CD4-positive, alpha-beta T cell (primary cell): ENCODE measurements at places on chromosomes 5 and 9. TPM values are rescaled to one million over a fixed set of nuclear protein-coding genes. Genes with fewer than 3 reads are reported as not detected.
A peak's percentile ranks its signal among the peaks of the same experiment; 100 is the strongest.

DNA sequence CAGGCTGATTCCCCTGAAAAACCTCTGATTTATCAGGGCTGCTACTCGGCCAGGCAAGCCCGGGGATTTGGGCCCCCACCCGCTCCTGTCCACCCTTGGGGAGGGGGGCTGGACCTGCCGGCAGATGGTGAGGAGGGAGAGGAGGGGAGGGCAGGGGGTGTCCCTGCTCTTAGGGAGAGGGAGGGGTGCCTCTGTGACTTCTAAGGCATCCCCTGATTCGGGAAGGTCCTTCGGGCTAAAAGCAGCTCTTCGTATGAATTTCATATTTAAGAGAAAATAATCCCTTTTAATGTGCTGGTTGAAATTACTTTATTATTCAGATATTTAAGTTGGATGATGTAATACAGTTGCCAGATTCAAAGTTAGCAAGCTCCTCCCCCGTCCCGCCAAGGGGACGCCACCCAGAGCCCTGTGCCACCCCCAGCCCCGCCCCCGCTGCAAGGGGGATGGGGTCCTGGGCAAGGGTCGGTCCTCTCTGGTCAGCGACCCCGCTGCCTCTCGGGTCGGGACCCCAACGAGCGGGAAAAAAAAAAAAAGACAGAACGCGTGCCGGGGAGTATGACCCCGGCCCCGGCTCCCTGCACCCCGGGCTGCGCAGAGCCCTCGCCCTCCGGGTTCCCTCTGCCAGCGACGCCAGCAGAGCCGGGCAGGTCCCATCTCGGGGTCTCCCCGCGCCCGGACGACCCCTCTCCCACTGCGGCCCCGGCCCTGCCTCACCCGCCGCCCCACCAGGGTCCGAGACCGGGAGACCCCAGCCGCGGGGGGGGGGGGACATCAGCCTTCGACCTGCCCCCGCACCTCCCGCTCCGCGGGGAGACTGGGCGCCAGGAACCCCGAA lies 12.4 kb downstream of the LHX3 start:
- H3K4me3 ChIP-seq = no peak overlapping the region
- DNase-seq = no peak
- no peaks in the 10 kb centered on the region for H3K4me1 ChIP-seq
- H3K27me3 ChIP-seq = peaks cover 57% of the 10 kb centered on the region

DNA sequence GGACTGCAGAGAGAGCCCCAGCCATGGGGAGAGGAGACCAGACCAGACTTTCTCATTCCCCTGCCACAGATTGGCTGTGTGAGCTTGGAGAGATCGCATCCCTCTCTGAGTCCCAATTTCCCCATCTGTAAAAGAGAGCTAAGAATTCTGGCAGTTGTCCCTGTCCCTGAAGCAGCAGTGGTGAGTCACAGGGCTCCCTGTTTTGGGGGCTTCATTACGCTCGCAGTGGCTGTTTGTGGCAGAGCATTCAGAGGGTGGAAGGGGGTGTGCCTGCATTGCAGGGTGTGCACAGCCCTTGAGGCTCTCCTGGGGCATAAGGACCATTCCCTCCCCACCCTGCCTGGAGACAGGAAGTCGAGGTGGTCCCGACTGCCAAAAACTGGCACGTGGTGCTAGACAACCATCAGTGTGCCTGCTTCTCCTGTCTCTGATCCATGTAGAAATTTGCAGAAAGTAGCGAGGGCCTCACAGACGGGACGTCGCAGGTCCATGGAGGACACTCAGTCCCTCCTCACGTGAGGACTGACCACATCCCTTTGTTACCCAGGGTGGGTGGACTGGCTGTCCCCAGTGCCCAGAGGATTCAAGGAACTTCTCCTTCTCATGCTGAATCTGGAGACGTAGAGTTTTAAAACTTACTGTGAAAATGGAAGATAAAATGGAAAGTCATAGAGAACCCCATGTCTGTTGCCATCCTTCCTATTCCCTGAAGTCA lies 35.3 kb downstream of the HRH2 start:
- H3K36me3 ChIP-seq = peaks cover 12% of the 10 kb centered on the region
- H3K27ac ChIP-seq = no peak overlapping the region
- DNase-seq = no peak
- H3K27me3 ChIP-seq = no peaks in the 10 kb centered on the region

DNA sequence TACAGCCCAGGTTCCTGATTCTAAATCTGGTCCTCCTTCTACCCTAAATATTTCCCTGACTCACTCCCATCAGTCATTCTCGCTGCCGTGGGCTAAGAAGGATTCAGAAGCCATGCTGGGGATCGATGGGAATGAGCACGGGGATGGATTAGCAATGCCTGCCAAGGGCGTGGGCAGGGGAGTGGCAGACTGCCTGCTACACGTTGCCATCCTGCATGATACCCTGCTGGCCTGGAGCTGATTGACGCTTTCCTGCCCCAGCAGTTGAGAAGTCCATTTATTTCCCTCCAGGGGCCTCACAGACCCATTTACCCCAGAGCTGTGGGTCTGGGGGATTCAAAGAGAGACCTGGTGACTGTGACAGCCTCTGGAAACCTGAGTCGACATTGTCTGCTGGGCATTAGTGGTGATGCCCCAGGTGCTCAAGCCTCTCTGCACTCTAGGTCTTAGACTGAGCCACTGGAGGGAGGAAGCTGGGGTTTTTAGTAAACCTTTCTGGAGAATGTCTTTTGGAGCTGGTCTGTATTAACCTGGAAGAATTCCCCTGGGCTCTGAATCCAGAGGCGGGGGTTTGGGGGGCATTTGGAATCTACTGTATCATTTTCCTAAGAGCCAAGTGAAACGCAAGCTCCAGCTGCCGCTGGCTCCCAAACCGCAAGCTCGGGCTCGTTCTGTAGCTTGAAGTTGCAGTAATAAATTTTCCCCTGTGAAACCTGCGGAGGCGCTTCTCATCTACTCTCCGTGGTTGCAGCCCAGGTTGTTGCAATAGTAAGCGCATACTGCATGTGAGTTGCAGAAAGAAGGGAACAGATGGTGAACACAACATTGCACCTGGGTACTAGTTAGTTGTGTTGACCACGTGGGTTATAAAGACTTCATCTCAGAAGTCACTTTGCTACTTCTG lies 76.3 kb upstream of the RAPGEF1 start:
- H3K27ac ChIP-seq = no peak overlapping the region
- no peak for DNase-seq
- no peaks in the 10 kb centered on the region for H3K36me3 ChIP-seq
- H3K4me1 ChIP-seq = no peaks in the 10 kb centered on the region

DNA sequence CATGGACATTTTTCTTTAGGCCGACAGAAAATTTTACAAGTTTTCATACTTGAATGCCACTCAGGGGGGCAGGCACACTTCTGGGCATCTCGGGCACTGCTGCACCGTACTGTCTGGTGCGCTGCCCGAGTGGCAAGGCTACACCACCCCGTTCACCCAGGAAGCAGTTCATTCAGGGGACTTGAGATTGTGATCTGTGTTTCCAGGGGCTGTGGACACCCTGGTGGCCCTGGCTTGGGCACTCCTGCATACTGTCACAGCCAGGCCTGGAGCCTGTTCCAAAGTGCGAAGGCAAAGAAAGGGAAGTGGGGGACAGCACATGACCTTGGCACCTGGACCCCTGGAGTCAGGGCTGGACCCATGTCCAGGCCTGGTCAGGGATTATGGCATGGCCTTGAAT lies 197.6 kb downstream of the PAX5 start:
- H3K36me3 ChIP-seq = no peaks in the 10 kb centered on the region
- H3K4me1 ChIP-seq = no peaks in the 10 kb centered on the region
- DNase-seq = no peak
- no peak overlapping the region for H3K27ac ChIP-seq

DNA sequence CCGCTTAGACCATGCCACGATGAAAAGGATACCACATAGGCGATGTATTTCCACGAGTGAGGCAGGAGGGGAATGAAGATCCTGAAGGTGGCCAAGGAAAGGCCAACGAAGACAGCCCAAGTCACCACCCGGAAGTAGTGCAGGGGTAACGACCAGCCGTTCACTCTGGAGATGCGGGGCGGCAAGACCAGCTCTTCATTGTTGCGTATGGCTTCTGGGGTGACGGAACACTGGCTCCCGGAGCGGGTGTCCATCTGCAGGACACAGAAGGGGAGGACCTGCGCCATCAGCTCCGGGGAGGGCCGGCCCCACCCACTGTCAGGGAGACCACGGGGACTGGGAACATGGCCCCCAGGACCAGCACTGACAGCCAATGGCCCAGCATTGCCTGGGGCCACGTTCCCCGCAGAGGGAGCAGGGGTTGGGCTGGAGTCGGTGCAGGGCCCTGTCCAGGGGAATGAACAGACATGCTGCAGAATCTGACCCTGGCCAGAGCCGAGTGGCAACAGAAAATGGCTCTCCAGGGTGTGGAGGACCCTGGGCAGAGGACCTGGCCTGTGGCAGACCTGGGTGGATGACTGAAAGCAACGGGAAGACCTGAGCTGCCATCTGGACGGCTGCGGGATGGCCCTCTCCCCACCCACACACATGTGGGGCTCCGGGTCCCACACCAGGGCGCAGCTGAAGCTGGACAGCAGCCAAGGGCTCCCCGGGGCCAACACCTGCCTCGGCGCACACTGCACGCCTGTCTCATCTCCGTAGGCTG lies 17.7 kb downstream of the ZDHHC11B start:
- H3K4me3 ChIP-seq = no peak overlapping the region
- H3K27ac ChIP-seq = no peak overlapping the region
- H3K27me3 ChIP-seq = no peaks in the 10 kb centered on the region
- no peaks in the 10 kb centered on the region for H3K4me1 ChIP-seq

- peaks cover 36% of the 10 kb centered on the region for H3K4me1 ChIP-seq
- peaks cover 67% of the 10 kb centered on the region for H3K27me3 ChIP-seq
- peak overlapping the region; percentile 17 for H3K4me3 ChIP-seq
- DNase-seq = no peak
- H3K27ac ChIP-seq = no peak overlapping the region
- H3K36me3 ChIP-seq = no peaks in the 10 kb centered on the region
Measured at GRCh38 chr5:93571114-93571949, 9.7 kb downstream of the NR2F1-AS1 start.

The NEURL1B gene
- 0.08 TPM for total RNA-seq

DNA sequence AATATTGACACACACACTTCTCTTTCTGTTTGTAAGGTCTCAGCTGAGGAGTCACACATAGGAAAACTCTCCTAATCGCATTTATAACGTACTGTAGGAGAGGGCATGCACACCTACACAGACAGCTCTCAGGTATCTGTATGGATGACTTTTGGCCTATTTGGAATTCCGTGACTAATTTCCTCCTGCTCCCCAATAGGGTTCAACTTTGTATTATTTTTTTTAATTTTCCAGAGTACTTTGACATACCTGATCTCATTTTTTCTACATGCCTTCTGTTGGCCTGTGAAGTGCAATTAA lies 195.9 kb downstream of the ARHGAP26 start:
- H3K4me3 ChIP-seq = no peak overlapping the region
- H3K36me3 ChIP-seq = no peaks in the 10 kb centered on the region
- no peak for DNase-seq
- H3K27me3 ChIP-seq = no peaks in the 10 kb centered on the region

The GPX8 gene
- not detected for total RNA-seq

The OR1J2 gene
- total RNA-seq = not detected

The PCDHB14 gene
- total RNA-seq = not detected

The DNAI1 gene
- total RNA-seq = not detected

DNA sequence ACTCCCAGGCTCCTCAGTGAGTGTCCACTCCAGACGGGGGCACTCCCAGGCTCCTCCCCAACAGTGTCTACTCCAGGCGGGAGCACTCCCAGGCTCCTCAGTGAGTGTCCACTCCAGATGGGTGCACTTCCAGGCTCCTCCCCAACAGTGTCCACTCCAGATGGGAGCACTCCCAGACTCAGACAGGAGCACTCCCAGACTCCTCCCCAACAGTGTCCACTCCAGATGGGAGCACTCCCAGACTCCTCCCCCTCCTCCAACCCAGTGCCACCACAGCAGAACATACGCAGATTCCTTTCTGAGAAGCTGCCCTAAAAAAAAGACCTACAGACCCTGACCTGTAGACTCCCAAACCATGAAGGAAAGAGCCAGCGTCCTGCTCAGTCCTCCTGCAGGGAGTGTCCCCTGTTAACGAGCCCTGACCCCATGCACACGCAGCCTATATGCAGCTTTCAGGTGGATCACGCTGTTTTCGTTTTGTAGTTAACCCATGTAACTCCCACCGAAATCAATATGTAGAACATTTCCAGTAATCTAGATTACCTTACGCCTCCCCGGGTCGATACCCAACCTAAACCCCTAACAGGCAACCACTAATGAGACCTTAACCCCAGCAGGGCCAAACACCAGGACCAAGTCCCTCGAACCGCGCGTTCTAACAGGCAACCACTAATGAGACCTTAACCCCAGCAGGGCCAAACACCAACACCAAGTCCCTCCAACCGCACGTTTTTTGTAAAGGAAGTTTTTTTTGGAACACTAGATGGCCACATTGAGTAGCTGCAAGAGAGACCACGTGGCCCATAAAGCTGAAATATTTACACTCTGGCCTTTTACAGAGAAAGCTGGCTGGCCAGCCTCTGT lies 15.7 kb downstream of the PNPLA7 start:
- no peak overlapping the region for H3K27ac ChIP-seq

DNA sequence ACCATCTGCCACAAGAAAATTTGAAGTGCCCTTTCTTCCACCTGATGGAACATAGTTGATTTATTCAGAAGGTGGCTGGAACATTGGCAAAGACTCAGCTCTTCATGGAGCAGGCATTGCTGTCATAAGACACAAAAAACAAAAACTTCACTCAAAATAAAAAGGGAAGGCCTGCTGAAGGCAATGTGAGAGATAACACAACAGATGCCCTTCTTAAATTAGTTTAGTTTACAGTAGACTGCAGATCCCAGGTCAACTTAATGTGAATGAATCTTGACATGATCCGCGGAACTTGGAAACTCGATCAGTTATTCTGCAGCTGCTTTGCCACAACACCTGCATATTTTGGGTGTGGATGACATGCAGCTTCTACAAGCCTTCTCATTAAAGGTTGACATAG lies 159.8 kb upstream of the PLCXD3 start:
- H3K36me3 ChIP-seq = no peaks in the 10 kb centered on the region
- no peak for DNase-seq
- no peak overlapping the region for H3K27ac ChIP-seq

DNA sequence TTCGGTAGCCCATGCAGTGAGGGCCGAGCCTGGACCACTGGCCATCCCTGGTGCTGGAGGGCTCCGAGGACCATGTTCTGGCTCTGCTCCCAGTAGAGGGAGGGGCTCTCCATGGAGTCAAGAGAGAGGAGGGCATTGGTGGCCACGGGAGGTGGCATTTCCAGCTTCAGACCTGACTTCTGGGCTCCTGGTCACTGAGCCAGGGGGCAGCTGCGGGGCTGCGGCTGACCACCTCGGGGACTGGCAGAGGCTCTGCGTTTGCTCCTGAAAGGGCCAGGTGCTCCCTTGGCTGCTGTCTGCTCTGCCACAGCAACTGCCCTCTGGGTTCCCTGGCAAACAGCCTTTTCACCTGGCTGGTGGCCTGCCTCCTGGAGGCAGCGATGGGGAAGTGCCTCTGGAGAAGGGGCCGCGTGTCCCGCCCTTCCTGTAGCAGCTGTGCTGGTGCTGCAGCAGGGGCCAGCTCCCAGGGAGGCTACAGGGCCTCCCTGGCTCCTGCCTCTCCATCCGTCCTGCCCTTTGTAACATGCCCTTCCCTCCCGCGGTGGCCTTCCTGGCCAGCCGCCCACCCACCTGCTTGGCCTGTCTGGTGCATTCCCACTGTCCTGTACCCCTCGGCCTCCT lies 144.6 kb downstream of the CACNA1B start:
- no peaks in the 10 kb centered on the region for H3K36me3 ChIP-seq
- H3K4me3 ChIP-seq = no peak overlapping the region
